ENCODE measurements at places on chromosomes 7 and 10. TPM values are rescaled to one million over a fixed set of nuclear protein-coding genes. Genes with fewer than 3 reads are reported as not detected.

DNA sequence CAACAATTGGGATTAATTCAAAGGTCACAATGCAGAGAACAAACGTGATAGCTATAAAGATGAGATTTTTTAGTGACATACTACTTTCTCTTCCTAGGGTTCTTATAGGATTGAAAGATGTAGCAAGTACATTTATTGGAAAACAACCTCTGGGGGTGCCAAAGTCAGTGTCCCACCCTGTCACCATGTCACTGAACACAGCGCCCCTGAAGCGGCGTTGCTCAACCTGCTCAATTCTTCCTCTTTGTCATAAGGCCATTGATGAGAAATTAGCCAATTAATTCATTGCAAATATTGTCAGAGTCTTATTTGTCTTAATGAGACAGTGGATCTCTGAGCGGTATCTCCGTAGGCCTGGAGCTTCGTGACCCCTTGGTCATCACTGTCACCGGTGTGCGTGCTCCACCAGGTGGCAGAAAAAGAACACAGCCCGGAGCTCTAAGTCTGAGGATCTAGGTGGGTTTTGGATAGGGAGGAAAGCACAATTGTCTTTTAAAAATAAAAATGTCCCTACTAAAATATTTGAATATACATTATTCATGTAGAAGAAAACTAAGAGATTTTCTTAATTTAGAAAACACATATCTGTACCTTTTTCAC, 362.6 kb downstream of the PAXIP1 start:
- DNase-seq, result no peak

DNA sequence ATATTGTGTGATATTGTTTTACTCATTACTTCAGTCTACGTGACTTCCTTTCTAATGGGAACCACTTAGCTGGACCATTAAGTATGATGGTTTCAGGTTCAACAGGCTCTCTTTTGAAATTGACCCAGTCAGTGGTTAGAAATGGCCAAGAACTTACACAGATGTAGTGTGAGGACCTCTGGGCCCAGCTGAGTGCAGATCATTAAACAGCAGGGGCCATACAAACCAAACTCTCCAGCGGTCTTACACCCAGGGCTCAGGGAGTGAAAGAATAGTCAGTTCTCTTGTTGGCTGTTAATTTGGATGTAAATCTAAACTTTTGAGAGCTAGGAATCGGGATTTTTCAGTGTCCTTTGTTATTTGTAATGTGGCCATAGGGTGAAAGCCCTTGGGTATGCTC, 107.3 kb downstream of the CELF2 start:
- DNase-seq, result no peak

GRCh38 chr10:93715345-93715744, 13.0 kb upstream of the FRA10AC1 start:
- DNase-seq, result no peak

DNA sequence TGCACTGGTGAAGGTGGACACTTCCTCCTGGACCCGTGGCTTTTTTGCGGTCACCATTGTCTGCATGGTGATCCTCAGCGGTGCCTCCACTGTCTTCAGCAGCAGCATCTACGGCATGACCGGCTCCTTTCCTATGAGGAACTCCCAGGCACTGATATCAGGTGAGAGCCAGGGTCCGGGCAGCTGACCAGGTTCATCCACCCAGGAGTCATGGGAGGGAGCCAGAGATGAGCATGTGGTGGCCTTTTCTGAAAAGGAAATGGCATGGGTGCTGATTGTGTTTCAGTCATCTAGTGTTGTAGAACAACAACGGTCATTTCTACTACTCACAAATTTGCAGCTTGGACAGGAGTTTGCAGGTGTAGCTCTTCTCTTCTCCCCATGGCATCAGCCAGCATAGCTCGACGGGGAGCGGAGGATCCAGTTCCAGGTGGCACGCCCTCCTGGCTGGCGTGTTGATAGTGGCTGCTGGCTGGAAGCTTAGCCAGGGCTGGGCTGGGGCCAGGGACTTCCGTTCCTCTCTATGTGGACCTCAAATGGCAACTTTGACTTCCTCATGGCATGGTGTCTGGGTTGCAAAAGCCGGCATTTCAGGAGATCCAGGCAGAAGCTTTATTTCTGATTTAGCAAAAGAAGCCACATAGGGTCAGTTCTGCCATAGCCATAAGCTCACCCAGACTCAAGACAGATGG, 32.7 kb downstream of the SLC29A3 start:
- DNase-seq, result no peak

DNA sequence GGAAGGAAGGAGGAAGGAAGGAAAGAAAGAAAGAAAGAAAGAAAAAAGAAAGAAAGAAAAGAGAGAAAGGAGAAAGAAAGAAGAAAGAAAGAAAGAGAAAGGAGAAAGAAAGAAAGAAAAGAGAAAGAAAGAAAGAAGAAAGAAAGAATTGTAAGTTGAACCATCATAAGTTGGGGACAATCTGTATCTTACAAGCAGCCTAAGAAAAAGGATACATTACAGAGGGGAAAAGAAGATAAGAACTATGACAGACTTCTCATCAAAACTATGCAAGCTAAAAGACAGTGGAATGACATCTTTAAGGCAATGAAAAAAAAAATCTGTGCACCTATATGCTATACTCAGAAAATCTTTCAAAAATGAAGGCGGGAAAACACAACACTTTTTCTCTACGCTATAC, 50.3 kb upstream of the SP4 start:
- no peak for DNase-seq

DNA sequence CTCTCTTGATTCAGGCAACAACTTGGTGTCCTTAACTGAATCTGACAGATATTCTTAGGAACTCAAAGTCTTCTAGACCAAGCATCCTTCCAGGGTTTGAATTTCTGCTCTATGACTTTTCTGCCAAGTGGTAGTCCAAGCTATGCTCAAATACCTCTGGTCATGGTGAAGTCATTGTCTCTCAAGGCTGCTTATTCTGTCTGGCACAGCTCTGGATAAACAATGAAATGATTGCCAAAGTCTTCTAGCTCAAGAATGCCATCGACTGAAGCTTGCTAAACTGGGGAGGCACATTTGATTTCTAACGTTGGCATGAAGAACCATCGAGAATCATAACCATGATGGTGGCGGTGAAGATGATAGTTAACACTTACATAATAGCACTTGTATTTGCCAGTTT, 116.2 kb upstream of the MKX start:
- no peak for DNase-seq

DNA sequence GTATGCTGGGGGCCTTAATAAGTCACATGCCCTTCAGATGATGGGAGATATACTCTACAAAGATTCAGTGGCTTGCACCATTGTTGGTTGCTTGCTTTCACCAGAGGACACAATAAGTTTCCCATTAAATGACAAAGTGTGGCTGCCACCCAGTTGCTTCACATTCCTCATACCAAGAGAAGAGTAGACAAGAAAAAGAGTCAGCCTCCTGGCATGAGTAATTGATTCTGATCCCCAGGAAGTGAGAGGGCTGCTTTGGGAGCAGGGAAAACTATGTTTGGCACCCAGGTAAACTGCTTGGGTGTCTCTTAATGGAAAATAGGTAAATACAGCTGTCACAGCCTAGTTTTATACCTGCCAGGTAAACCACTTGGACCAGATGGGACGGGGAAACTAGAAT, 66.7 kb upstream of the IL6 start:
- no peak for DNase-seq

DNA sequence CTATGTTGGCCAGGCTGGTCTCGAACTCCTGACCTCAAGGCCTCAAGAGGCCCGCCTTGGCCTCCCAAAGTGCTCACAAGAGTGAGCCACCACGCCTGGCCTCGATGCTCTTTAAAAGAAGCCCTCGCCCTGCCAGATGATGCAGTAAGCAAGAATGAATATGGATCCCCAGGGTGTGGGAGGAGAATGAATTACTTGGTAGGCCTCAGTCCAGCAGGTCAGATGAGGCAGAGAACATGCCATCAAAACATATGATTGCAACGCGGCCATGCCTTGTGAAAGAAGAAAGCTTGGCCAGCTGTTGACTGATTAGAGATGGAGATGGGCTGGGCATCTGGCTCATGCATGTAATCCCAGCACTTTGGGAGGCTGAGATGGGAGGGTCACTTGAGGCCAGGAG, 68.7 kb downstream of the CAMK1D start:
- no peak for DNase-seq

GRCh38 chr10:4066581-4067390, 281.8 kb upstream of the KLF6 start:
- DNase-seq, result no peak

DNA sequence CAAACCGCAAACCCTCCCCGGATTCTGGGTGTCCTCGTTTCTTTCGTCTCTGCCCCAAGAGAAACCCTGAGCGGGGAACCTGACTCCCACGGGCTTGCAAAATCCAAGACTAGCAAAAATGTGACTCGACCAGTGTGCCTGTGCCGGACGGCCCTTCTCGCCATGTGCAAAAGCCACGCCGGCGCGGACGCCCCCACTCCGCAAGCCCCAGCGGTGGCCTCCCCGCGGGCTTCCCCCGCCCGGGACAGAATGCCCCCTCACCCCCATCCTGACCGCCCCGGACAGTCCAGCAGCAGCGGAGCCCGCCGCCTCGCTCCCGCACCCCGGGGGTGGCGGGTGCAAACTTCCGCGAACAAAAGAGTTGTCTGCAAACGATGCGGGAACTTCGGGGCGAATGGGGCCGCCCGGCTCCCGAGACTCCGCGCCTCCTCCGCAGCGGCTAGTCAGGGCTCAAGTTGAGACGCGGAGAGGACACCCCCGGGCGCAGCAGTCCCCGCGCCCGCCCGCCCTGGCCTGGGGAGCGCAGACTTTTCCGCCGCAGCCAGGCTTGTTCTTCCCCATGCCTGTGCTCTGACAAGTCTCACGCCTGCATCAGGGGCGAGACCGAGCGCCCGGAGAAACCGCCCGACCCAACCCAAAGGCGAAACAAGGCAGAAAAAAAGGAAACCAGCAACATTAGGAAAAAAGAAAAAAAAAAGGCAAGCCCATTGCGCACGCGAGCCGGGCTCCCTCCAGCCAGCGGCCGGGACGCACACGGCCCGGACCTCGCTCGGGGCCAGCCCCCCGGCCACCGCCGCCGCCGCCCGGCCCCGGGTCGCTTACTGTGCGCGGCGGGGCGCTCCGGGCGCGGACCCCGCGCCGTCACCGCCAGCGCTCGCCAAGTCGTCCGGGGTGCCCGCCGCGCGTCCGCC, 732 bp downstream of the FAM53B start:
- DNase-seq, result no peak

DNA sequence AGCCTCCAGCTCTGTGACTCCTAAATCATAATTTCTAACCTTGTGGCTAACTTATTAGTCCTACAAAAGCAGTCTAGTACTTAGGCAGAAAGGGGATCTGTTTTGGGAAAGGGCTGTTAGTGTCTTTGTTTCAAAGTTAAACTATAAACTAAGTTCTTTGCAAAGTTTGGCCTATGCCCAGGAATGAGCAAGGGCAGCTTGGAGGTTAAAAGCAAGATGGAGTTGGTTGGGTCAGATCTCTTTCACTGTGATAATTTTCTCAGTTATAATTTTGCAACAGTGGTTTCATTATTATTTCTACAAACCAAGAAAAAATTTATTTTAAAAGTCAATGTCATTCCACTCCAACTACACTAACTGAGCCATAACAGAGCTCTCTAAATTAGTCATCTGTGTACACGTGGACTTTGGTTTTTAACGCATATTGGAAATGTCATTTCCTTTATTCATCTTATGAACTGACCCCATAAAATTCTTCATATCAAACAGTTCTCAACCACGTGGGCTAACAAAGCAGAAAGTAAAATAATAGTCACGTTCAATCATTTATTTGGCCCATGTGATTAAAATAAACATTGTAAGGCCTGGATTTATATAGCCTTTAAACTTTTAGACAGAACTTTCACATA, 143.2 kb upstream of the C7orf33 start:
- no peak for DNase-seq

GRCh38 chr7:64183126-64183742, 23.8 kb upstream of the ZNF735 start:
- DNase-seq, result no peak

- no peak for DNase-seq
Measured at GRCh38 chr10:6755781-6756460, 175.8 kb upstream of the PRKCQ start.

DNA sequence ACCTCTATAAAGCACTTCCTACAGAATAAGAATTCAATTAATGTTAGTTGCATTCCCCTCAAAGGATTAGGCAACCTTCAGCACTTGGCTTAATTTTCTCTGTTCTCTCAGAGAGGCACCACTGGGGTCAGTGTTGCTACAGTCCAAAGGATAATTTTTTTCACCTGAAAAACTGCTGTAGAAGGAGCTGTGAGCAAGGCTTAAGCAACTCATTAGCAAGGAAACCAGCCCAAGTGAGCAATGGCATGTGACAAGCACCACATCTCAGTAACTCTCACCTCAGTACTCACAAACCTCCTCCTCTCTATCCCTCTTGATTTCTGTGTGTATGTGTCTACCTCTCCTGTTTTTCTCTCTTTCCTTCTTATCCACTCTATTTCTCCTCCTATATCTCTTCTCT, 55.9 kb downstream of the DGKI start:
- DNase-seq, result peak; percentile 61

DNA sequence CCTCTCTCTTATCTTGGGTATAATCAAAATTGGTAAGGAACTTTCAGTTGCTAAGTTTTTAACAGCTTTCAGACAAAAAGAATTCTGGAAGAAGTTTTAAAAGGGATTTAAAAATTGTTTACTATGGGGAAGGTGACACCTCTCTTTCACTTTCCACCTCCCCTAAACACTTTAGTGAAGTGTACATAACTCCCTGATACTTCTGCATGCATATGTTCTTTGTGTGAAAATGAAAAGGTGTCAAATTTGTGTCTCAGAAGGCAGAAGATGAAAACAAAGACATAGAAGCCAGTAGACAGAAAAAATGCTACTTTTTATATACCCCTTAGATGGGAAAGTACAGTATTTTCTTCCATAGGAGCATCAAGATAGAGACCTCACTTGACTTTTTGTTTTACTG, 117.8 kb downstream of the TMEM26 start:
- DNase-seq, result no peak

OLAH gene
- 1.5 TPM for total RNA-seq

ZP3 gene
- total RNA-seq, result 4.7 TPM

HERPUD2 gene
- 25.4 TPM for total RNA-seq

VENTX gene
- total RNA-seq, result not detected

CHST15 gene
- 9.2 TPM for total RNA-seq

DKK1 gene
- total RNA-seq, result 39.9 TPM

CTTNBP2 gene
- 2.0 TPM for total RNA-seq

CTBP2 gene
- total RNA-seq, result 106 TPM

FAM221A gene
- total RNA-seq, result 13.2 TPM

NKX1-2 gene
- not detected for total RNA-seq

BTBD16 gene
- 0.51 TPM for total RNA-seq

OPN1SW gene
- not detected for total RNA-seq

All from epithelial cell of proximal tubule (primary cell).